Fibroblast of skin of left biceps (primary cell): ENCODE measurements at places on chromosomes 5 and 9.

DNA sequence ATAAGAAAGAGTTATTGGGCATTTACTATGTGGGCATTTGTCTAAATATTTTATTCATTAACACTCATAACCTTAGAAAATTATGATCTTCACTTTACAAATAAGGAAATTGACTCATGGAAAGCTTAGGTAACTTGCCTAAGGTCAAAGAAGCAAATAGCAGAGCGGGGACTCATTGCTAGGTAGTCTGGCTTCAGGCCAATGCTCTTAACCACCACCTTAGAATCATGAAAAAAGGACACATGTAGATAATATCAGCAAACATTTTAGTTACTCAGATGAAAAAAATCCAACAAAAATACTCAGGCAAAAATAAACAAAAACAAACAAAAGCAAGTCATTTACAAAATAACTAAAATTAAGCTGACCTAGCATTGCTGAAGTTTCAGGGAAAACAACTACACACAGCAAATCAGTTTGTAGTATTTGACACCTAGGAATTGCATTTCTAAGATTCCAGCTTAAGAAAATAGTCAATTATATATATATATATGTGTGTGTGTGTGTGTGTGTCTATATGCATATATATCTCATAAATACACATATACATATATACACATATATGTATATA lies 166.0 kb downstream of the HMHB1 start:
- no peak for DNase-seq

DNA sequence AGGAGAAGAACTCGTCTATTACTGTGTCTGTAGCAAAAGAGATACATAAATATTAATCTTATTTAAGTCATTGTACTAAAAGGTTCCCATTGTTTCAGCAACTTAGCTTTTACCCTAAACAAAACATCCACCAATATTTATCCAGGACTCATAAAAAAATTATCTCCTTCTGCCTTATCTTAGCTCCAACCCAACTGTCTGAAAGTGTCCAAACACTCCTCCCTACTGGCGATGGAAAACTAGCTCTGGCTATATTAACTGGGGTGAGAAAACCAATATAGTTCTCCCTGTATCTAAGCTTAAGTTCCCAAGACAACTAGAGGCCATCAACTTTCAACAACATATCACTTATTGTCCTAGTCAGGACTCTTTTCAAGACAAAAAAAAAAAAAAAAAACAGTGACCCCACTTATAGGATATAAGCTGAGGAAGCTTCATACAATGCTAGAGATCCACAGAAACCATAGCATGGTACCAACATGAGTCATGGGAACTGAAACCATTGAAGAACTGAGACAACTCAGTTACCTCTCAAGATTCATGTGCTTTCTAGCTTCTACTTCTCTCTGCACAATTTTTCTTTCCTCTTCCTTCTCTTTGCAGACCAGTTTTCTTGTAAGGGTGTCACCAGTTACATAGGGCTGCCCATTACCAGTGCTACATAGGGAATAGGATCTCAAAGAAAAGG lies 150.7 kb upstream of the RASA1 start:
- no peak for DNase-seq

GRCh38 chr5:124669956-124670721 lies 76.3 kb downstream of the ZNF608 start:
- no peak for DNase-seq

GRCh38 chr9:123834889-123835562 lies 94.9 kb downstream of the DENND1A start:
- no peak for DNase-seq

DNA sequence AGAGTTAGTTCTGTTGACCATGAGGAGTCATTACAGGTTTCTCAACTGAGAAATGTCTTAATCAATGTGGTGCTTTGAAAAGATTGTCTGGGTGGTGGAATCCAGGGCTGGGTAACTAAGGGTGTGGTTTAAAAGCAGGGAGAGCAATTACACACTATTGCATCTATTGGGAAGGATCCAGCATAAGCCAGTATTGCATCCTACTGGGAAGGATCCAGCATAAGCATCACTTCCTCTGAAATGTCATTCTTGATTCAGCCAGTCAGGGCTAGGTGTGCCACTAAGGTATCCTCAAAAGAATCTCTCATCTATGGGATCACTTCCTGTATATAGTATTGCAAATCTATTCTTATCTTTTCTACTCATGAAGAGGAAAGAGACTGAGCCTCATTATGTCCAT lies 38.6 kb downstream of the ELOVL7 start:
- no peak for DNase-seq

DNA sequence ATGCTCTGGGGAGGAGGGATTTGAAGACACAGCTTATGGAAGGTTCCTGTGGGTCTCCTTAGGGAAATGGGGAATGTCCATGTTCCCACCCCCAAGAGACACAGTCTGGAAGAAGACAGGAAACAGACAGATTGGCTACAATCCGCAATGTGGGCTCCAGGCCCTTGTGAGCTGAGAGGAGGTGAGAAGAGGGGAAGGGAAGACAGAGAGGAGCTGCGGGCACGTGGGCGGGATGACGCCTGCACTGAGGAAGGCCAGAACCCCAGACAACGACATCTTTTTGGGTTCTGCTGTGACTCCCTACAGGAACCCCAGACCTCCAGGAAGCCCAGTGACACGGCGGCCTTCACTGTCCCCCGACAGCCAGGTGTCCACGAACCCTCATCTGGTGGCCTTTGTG lies 29.9 kb upstream of the NKD2 start:
- no peak for DNase-seq

- peak; percentile 52 for DNase-seq
Measured at GRCh38 chr5:80083101-80083890, 48.1 kb downstream of the THBS4 start.

DNA sequence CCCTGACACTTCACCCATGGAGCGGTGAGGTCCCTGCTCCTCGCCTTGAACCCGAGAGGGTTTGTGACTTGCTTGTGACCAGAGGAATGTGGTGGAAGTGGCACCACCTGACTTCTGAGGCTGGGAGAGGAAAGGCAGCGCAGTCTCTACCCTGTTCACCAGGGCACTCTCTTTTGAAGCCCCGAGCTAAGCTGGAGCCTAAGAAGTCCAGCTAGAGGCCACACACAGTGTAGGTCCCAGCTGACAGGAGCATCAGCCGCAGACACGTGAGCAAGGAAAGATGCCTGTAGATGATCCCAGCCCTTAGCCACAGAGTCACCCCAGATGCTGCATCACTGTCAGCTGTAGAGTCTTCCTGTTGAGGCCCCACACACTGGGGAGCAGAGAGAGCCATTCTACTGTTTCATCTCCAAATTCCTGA lies 1.7 kb upstream of the ANGPTL2 start:
- DNase-seq: no peak

DNA sequence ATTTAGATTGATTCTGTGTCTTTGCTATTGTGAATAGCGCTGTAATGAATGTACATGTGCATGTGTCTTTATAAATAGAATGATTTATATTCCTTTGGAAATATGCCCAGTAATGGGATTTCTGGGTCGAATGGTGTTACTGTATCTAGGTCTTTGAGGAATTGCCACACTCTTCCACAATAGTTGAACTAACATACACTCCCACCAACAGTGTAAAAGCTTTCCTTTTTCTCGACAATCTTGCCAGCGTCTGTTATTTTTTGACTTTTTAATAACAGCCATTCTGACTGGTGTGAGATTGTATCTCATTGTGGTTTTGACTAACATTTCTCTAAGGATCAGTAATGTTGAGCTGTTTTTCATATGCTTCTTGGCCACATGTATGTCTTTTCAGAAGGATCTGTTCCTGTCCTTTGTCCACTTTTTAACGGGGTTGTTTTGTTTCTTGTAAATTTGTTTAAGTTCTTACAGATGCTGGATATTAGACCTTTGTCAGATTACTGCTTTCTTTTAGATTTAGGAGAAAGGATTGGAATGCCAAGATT lies 125.0 kb upstream of the NR5A1 start:
- DNase-seq: peak; percentile 80

GRCh38 chr5:126897851-126898630 lies 121.1 kb downstream of the LMNB1 start:
- no peak for DNase-seq

GRCh38 chr5:74641735-74642542 lies 1.4 kb upstream of the ENC1 start:
- DNase-seq: peak; percentile 62

GRCh38 chr5:78527054-78527859 lies 121.3 kb downstream of the LHFPL2 start:
- DNase-seq: peak; percentile 63

GRCh38 chr5:72042097-72042496 lies 65.2 kb upstream of the MAP1B start:
- no peak for DNase-seq

DNA sequence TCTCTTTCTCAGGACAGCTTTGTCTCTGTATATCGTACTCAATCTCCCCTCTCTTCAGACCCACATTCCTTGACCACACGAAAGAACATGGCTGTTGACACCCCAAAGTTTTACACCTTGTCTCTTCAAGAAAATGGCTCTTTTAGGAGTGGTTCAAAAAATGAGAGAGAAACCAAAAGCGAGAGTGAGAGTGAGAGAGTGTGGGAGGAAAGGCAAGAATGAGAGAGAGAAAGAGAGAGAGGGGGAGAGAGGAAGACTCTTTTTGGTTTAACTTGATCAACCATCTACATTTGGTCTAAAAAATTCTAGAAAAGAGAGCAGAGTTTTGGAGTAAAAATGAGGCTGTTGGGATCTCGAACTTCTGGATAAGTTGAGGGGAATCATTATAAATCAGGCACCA lies 581.8 kb upstream of the WWC1 start:
- DNase-seq: no peak

- DNase-seq: no peak
Measured at GRCh38 chr9:79329861-79330260, 241.9 kb upstream of the TLE4 start.

DNA sequence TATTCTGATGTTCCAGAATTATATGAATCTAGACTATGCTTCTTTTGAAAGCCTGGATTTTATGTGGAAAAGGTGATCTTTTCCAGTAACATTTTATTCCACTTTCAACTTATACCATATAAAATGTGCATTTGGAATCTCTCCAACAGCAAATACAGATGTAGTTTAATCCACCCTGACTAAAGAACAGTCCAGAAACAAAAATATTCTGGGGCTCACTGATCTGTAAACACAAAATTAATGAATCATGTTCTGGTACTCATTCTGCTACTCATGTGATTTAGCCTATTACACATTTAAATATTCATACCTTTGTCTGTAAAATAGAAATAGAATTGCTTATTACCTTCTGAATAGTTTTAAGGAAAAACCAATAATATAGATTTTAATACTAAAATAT lies 125.8 kb downstream of the ARRDC3 start:
- no peak for DNase-seq

DNA sequence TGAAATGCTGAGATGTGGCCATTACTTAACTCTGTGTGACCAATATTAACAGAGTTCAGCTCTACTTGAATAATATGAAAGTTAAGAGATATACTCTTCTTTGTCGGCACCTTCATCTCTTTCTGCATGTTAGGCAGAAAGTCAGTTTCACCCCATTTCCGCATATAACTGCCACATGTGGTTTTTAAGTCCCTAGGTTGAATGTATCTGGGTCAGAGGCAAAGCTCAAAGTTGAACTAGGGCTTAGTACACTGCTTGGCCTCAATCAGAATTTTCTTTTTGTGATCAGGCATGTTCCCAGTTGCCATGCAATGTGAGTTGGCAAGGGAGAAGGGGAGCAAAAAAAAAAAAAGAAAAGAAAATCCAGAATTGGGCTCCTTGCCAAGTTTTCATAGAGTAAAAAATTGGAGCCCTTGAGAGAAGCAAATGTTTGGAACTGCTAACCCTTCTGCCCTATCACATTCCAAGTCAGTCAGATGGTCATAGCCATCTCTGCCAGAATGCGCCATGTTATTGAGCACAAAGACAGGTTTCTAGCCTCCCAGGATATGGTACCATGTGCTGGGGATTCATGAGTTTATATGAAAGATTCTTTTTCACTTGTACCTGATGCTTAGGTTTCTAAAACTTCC lies 251.2 kb upstream of the RORB start:
- DNase-seq: no peak

GRCh38 chr5:5486122-5486521 lies 63.6 kb downstream of the ICE1 start:
- DNase-seq: no peak

GRCh38 chr9:602716-603115 lies 238.8 kb upstream of the DMRT1 start:
- no peak for DNase-seq

DNA sequence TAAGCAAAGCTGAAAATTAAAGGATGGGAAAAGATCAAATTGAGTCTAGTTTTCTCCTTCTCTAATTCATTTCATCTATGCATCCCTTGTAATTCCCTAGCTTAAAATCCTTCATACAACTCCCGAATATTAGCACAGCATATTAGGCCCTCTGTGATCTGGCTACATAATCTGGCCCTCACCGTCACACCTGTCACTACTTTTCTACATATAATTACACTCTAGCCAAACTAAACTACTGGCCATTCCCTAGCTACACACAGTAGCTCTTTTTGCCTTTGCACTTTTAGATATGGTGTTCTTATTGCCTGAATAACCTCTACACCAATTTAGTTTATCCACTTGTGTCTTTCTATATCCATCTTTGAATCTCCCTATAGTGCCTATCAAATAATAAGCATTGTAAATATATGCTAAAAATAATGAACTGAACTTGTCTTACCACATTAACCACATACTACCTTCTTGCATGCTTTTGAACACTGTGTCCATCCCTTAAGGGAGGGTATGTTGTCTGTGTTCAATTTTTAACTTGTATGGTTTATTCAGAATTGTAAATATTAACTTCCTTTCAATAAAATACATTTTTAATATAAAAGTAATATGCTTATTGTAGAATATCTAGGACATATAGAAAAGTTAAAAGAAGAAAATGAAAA lies 15.9 kb downstream of the RANBP6 start:
- DNase-seq: no peak

DNA sequence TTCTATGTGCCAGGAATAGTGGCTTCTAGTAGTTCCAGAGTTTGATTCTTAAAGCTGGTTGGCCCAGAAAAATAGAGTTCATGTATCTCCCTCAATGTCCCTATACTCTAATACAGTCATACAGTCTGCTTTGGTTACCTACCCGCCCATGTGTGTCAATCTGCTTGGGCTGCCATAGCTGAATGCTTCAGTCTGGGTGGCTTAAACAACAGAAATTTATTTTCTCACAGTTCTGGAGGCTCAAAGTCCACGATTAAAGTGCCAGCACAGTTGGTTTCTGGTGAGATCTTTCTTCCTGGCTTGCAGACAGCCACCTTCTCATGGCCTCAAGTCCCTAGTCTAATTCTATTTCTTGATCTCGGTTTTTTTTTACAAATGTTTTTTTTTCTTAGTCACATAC lies 1739.0 kb downstream of the MAT2B start:
- DNase-seq: no peak

DNA sequence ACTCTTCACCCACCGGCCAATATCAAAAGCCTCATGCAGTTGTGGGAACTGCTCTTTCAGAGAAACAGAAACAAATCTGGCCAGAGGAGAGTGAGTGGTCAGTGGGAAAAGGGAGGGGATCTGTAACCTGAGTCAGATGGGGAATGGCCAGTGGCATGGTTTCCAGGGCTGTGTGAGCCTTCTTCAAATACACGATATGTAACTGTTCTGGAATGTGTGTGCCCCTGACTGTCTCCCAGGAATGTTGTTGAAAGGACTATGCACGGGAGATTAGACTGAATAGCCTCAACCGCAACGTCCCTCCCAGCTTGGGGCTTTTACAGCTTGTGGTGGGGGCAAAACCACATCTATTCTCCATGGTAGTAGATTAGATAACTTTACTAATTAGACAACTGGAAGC lies 60.8 kb downstream of the SH3TC2 start:
- DNase-seq: peak; percentile 89

- DNase-seq: no peak
Measured at GRCh38 chr5:162067655-162068411, at the start of gene GABRG2. Gene GABRG2, plus strand, starts transcription at chr5:162067773. Its CDS starts 227 bp downstream, at chr5:162068000.

GRCh38 chr9:88312045-88312444 lies 76.2 kb upstream of the SPIN1 start:
- no peak for DNase-seq
